ENCODE measurements at places on chromosomes 6 and 20. TPM values are rescaled to one million over a fixed set of nuclear protein-coding genes. Genes with fewer than 3 reads are reported as not detected.

- DNase-seq = no peak
Observed at GRCh38 chr6:32096394-32097258, 12.5 kb downstream of the TNXB start.

GRCh38 chr20:7459083-7459482, 481.2 kb downstream of the HAO1 start:
- no peak for DNase-seq

DNA sequence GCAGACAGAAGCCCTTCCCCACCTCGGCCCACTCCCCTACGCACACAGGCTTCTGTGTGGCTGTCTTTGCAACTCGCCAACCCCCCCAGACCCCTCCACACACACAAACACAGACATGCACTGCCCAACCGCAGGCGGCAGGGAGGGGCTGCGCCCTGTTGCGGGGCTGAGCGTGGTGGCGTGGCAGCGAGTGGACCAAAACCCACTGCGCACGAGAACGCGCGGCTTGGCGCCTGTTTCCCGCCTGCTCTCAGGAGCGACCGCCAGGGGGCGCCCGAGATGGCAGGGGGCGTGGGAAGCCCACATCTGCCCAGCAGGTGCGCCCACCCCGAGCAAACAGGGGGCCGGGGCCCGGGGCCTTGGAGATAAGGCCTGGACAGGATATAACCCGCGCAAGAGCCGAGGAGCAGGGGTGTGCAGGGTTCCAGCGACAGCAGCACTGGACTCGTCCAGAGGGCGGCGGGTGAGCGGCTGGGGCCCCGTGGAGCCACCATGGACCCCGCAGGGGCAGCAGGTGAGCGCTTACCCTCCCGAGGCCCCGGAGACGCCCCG, at the start of gene RBPJL:
TSS of gene RBPJL (plus strand) at position 410 of the 552 bp plus-strand sequence. CDS start at position 493, 83 bp downstream.
- no peak for DNase-seq

Gene KCNK5
- total RNA-seq = 2.3 TPM

- DNase-seq = no peak
Observed at GRCh38 chr6:57089265-57089664, 723 bp upstream of the ZNF451 start.

Gene POPDC3
- 2.5 TPM for total RNA-seq

DNA sequence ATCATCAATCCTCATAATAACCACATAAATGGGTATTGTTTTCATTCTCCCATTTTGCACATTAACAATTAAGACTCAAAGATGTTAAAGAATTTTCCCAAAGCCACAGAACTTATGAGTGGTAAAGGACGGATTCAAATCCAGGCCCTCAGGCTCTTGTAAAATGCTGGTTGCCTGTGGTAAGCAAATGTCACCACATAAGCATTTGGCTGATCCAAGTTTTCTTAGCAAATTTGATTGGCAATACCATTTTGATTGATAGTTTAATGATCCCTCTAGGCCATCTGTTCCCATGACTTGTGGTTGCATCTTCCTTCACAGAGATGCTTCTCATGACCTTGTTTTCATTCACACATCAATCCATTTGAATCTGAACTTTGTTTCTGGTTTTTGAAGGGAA, 252.0 kb upstream of the RIN2 start:
- no peak for DNase-seq

DNA sequence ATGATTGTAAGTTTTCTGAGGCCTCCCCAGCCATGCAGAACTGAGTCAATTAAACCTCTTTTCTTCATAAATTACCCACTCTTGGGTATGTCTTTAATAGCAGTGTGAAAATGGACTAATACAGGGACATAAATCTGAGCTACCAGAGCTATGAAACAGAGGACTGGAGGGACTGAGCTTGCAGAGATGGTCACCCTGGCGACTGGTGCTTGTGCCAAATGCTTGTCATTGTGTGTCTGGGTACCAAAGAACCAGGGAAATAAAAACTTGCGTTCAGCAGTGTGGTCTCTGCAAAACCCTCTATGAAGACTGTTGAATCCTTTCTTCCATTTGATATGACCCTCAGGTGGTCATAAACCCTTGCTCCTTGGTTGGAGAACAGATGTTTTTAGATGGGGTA, 105.1 kb upstream of the PRL start:
- DNase-seq = no peak

Gene RNF144B
- total RNA-seq = 13.2 TPM

DNA sequence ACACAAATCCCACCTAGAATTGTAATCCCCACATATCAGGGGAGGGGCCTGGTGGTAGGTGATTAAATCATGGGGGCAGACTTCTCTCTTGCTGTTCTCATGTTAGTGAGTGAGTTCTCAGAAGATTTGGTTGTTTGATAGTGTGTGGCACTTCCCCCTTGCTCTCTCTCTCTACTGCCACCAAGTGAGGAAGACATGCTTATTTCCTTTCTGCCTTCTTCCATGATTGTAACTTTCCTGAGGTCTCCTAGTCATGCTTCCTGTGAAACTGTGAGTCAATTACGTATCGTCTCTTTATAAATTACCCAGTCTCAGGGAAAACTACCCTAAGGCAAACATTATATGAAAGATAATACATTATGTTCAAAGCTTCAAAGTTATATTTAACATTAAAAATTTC, 1297.5 kb upstream of the CITED2 start:
- no peak for DNase-seq

DNA sequence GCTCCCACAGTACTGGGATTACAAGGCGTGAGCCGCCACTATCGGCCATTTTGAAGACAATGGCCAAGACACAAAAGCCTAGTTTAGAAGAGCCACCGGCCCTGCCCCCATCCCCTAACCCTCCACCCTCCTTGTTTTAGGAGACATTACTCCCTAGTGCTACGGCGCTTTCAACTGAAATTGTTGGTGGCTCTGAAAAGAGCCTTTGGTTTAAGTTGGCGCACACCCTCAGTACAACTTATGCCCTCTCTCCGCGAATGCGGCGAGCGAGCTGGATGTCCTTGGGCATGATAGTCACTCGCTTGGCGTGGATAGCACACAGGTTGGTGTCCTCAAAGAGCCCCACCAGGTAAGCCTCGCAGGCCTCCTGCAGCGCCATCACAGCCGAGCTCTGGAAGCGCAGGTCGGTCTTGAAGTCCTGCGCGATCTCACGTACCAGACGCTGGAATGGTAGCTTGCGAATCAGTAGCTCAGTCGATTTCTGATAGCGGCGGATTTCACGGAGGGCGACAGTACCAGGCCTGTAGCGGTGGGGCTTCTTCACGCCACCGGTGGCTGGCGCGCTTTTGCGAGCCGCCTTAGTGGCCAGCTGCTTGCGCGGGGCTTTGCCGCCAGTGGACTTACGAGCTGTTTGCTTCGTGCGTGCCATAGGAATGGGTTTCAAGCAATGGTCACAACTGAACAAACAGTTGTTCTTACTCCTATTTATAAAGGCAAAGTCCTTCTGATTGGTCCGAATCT, 114.9 kb upstream of the BTN3A2 start:
- no peak for DNase-seq

GRCh38 chr6:22764496-22764895, 195.1 kb downstream of the HDGFL1 start:
- no peak for DNase-seq

DNA sequence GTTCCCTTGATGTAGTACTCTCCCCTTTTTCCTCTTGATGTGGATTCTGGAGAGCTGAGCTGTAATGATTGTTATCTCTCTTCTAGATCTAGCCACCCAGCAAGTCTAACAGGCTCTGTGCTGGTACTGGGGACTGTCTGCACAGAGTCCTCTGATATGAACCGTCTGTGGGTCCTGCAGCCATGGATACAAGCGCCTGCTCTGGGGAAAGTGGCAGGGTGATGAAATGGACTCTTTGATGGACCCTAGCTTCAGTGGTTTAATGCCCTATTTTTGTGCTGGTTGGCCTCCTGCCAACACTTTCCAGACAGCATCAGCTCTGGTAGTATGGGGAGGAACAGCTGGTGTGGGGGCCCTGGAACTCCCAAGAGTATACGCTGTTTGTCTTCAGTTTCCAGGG, 216.3 kb downstream of the ADGRG6 start:
- DNase-seq = no peak

Gene CCN6
- not detected for total RNA-seq

Gene NRSN1
- 0.90 TPM for total RNA-seq

GRCh38 chr6:25138934-25139415, 140.2 kb upstream of the CARMIL1 start:
- no peak for DNase-seq

Gene OR2H1
- not detected for total RNA-seq

Gene PTGIS
- total RNA-seq = 118 TPM

GRCh38 chr20:13223736-13224520, 2.9 kb downstream of the ISM1 start:
- DNase-seq = no peak

Gene EPPIN
- total RNA-seq = not detected

Gene C6orf120
- total RNA-seq = 48.2 TPM
